ENCODE measurements at places on chromosomes 16 and 17.

DNA sequence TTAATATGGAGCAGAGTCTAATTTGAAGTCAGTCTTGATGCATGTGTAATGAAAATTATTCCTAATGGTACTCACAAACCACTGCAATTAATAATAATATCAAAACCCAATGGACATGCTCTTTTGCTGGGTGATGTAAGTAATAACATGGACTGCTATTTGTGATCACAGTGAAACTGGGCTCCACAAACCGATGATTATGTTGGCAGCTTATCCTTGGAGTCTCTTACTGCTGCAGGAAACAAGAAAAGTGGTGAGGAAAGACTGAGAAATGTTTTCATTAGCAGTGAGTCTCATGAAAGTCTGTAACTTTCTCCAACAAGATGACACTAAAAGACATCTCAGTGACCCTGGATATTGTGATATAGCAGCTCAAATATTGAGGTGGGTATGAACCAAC lies 45.2 kb downstream of the TMEM100 start:
- no peak for DNase-seq

GRCh38 chr17:55452139-55452790 lies 30.6 kb upstream of the MMD start:
- DNase-seq = no peak

GRCh38 chr16:349211-349610 lies 3.3 kb downstream of the AXIN1 start:
- no peak for DNase-seq

DNA sequence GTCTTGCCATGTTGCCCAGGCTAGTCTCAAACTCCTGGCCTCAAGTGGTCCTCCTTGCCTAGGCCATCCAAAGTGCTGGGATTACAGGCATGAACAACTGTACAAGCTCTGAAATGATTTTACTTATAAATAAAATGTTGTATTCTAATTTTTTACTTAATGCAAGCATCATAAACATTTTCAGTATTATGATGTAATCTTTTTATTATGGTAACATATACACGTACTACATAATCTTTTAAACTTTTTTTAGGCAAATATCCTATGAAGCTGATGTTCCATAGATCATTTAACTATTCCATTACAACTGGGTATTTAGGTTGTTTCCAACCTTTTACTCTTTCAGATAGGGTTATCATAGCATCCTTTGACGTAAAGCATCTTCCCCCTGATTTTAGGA lies 33.8 kb upstream of the USP43 start:
- no peak for DNase-seq

DNA sequence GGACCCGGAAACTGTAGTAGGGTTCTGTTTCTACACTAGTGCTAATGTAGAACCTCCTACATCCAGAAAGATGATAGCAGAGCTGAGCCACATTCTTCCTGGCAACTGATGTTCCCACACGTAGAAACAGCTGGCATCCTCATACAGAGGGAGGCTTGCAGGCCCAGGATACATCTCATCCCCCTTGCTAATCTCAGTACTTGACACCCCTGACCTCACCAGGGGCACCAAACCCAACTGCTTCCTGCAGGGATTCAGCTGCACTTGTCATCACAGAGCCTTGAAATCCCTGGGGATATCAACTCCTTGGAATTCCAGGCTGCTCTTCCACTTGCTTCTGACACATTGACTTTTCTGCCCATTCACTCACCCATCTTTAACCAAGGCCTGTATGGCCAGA lies 75.2 kb upstream of the HSBP1 start:
- no peak for DNase-seq

- no peak for DNase-seq
Observed at GRCh38 chr17:49114703-49115102, 17.9 kb upstream of the B4GALNT2 start.

GRCh38 chr17:57404073-57404472 lies 147.8 kb downstream of the MSI2 start:
- no peak for DNase-seq

DNA sequence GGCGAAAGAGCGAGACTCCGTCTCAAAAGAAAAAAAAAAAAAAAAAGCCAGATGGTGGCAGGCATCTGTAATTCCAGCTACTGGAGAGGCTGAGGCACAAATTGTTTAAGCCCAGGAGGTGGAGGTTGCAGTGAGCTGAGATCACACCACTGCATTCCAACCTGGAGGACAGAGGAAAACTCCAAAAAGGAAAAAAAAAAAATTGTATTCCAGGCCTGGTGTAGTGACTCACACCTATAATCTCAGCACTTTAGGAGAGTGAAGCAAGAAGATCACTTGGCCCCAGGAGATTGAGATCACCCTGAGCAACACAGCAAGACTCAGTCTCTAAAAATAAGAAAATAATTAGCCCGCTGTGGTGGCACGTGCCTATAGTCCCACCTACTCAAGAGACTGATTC lies 20.1 kb downstream of the HBQ1 start:
- DNase-seq = no peak

- no peak for DNase-seq
Observed at GRCh38 chr17:1645207-1646171, at the start of gene SCARF1. SCARF1 (minus strand) TSS chr17:1645732; CDS start chr17:1645697, 35 bp downstream.

All from stimulated activated CD4-positive, alpha-beta T cell treated with anti-CD3 and anti-CD28 coated beads, TNF-alpha, amount 100 ng/mL, for 1 hour (primary cell).